ENCODE measurements at places on chromosomes 12 and 14.

DNA sequence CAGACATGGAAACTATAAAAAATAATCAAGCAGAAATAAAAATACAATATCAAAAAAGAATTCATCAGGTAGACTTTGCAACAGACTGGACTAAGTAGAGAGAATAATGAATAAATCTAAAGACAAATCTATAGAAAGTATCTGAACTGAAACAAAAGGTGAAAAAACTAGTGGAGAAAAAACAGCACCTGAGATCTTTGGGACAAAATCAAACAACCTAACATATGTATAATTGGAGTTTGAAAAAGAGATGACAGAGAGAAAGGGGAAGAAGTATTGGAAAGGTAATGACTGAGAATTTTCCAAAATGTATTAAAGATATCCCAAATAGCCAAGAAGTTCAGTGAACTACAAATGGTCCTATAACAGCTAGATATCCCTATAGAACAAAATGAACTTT, 245.4 kb downstream of the IPO8 start:
- no peak for DNase-seq

GRCh38 chr12:46920499-46920898, 94.7 kb upstream of the SLC38A4 start:
- no peak for DNase-seq

GRCh38 chr14:43872222-43872621, 634.9 kb downstream of the FSCB start:
- DNase-seq = no peak

GRCh38 chr12:71007020-71007419, 86.5 kb upstream of the PTPRR start:
- DNase-seq = no peak

- DNase-seq = peak; percentile 2
These were observed 171.6 kb downstream of the FBXL14 start for GRCh38 chr12:1422604-1423315.

GRCh38 chr12:132014092-132014914, 64.6 kb downstream of the EP400 start:
- no peak for DNase-seq

DNA sequence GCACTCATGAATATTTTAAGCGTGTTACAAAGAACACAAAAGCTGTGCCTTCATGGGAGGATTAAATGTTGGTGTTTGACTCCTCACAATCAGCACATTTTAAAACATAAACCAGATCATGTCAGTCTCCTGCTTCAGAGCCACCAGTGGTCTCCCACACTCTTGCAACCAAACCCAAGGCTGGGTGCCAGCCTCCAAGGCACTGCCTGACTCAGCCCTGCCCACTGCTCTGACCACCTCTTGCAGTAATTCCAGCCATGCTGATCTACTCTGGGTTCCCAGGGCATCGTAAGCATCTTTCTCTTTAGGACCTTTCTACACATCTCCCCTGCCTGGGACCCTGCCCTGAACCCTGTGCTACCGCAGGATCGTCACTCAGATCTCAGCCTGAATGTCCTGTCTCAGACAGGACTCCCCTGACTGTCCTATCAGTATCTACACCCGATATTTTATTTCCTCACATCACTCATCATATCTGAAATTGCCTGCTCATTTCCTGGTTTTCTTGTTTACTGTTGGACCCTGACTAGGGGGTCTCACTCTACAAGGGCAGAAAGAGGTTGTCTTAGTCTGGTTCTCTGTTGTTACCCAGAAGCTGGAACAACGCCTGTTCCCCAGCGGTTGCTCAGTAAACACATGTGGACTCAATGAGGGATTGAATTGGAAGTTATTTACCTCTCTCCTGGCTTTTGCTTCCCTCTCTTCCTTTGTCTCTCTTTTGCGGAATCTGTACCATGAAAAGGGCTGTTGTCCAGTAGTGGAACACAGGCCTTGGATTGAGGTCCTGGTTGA, 449.8 kb downstream of the RAD51B start:
- DNase-seq = no peak

DNA sequence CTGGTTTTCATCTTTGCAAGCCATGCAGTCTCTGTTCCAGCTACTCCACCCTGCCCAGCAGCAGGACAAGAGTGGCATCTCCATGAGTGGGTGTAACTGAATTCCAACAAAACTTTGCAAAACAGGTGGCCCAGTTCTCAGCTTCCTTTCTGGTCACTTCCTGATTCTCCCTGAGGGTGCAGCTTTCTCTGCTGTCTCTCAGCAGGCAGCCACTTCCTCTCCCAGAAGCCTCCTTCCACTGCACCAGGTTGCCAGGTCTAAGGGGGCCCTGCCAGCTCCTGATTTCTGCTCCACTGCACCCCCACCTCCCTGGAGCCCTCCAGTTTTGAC, 341.0 kb upstream of the FKBP4 start:
- no peak for DNase-seq

DNA sequence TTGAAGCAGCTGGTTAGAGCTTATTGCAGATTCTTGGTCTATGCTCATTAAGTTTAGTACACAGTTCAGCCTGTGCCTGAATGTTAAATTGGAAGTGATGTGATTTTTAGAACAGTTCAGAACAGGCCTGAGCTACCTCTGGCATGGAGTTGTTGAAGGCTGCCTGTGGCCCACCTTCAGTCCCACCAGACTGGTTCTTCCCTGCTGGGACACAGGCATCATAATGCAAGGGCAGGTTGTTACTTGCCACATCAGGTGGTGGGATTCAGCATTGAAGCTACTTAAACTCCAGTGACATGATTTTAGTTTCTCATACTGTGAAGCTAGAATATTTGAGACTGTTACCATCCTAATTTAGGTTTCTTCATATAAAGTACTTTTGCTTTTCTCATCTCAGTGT, 49.4 kb downstream of the PROX2 start:
- no peak for DNase-seq

DNA sequence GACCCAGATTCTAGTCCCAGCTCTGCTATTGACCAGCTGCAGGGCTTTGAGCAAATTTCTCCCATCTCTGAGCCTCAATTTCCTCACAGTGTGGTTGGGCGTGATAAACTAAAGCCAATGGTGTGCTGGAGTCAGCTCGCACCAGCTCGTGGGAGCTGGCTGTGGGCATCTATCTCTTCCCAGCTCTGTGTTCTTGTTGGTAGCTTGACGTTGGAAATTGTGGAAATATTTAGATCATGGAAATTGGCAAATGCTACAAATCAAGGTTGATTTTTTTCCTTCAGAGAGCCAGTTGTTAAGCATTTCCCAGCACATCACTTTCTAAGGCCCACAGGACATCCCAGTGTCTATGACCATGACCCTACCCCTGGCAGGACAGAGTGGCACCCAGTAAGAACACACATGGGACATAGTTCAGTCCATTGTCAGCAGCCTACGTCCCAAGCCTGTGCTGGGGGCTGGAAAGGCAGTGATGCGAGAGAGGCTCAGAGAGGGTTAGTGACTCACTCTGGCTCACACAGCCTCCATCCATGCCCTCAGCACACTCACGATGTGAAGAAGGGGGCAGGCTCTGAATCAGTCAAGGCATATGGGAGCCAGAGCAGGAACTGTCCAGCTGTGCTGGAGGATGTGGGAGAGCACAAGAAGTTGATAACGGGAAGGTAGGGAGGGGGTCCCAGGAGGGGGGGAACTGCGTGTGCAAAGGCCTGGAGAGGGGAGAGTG, 77.6 kb downstream of the LGMN start:
- DNase-seq = no peak

DNA sequence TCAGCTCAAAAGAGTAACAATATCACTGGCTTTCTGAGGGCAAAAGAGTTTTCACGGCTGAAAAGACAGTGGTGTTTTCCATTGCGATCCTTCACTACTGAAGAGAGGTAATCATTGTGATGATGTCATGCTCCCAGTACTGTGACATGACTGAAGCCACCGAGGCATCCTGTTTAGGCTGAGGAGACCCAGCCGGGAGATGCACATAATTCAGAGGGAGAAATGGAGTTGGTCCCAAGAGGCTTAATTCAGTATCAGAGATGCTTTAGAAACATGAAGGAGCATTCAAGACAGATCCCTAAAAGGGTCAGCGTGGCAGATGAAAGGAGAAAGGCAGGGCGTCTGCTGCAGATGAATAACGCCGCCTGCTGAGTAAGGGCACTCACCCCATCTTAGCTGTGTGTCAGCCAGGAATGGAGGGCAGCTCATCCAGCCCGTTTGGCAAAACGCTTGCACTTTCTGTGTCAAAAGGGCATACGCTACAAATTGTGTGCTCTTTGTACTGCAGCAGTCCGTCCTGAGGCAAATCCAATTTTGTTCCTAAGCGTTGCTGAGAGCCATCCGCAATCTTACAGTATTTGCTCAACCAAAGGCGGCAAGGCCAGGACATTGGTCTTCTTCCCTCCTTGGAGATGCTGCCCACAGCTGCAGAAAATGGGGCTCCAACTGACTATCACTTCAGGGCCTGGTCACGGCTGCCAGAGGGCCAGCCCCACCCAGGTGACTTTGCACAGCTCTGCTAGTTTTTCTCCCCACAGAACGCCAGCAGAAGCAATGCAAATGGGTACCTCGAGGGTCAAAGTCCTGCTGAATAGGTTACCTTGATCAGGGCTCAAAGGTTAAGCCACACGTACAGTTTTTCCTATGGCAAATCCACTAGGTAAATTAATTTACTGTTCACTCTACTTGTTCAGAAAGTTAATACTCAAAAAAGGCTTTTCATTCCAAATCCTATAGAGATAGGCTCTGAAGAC, 23.5 kb downstream of the CCDC92 start:
- DNase-seq = no peak

- DNase-seq = peak; percentile 9
These were observed 41.6 kb downstream of the NT5DC3 start for GRCh38 chr12:103799504-103799856.

DNA sequence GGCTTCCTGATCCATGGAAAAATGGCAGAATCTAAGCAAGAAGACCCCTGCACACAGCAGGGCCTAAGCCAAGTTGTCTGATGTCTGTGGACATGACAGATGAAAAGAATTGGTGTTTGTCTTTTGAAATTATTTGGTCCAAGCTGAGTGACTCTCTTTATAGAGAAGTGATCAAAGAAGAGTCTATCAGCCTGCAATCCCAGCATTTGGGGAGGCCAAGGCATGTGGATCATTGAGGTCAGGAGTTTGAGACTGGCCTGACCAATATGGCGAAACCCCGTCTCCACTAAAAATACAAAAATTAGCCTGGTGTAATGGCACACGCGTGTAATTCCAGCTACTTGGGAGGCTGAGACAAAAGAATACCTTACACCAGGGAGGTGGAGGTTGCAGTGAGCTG, 64.8 kb upstream of the TUNAR start:
- no peak for DNase-seq

GRCh38 chr14:44782775-44783238, 178.9 kb downstream of the KLHL28 start:
- DNase-seq = no peak

DNA sequence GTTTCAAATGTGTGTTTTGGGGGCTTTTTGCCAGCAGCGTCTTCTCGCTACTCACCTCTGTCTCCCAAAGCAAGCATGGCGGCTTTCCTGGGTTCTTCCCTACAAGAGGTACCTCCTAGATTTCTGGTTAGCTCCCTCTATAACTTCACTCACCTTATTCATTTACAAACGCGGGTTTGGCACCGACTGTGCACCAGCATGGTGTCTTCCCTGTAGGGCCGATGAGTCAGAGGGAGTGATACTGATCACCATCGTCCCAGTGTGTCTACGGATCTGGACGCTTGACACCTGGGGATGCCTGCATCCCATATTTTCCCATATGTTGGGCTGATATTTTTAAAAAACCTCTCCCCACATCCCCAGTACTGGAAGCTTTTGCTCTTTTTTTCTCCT, 8.0 kb upstream of the SERPINA12 start:
- DNase-seq = no peak

- no peak for DNase-seq
These were observed 51.4 kb downstream of the ERH start for GRCh38 chr14:69346710-69347109.

DNA sequence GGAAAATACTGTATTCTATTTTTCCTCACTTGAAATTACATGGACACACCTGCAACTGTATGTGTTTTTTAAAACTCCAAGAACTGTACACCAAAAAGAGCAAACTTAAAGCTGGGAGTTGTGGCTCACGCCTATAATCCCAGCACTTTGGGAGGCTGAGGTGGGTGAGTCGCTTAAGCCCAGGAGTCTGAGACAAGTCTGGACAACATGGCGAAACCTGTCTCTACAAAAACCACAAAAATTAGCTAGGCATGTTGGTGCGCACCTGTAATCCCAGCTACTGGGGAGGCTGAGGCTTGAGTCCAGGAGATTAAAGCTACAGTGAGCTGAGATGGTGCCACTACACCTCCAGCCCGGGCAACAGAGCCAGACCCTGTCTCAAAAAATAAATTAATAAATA, 95.9 kb downstream of the SINHCAF start:
- DNase-seq = no peak

GRCh38 chr12:65885716-65886115, 61.4 kb downstream of the HMGA2 start:
- DNase-seq = no peak

GRCh38 chr12:83172441-83172840, 485.7 kb downstream of the TMTC2 start:
- no peak for DNase-seq
